ENCODE measurements at places on chromosomes 2 and 18. TPM values are rescaled to one million over a fixed set of nuclear protein-coding genes. Genes with fewer than 3 reads are reported as not detected.

The STON1 gene
- 15.8 TPM for total RNA-seq

The KIAA2012 gene
- not detected for total RNA-seq

The RFTN2 gene
- 2.6 TPM for total RNA-seq

The AFF3 gene
- 39.5 TPM for total RNA-seq

GRCh38 chr18:12422936-12423335, 15.2 kb downstream of the PRELID3A start:
- no peak overlapping the region for H3K4me3 ChIP-seq
- no peak for DNase-seq
- no peak overlapping the region for H3K27ac ChIP-seq
- H3K27me3 ChIP-seq: no peaks in the 10 kb centered on the region
- no peaks in the 10 kb centered on the region for H3K36me3 ChIP-seq

- no peaks in the 10 kb centered on the region for H3K4me1 ChIP-seq
- no peaks in the 10 kb centered on the region for H3K27me3 ChIP-seq
- DNase-seq: no peak
- no peak overlapping the region for H3K4me3 ChIP-seq
Observed at GRCh38 chr2:34419856-34420255, 820.8 kb upstream of the FAM98A start.

DNA sequence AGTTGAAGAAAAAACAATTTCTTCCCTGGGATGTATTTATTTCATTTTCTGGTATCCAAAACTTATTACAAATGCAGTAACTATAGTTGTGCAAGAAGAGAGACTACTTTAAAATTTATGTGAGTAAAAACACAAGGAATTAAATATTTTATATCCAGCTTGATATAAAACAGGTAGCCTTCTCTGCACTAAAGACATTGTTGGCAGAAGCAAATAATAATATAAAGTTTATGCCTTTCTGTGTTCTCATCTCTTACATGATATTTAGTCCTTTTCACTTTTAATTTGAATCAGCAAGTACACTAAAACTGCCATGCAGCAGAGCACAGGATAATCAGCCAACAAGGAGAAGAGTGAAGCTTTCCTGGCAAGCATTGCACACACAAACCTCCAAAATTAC, 352.7 kb downstream of the ARL6IP6 start:
- no peak overlapping the region for H3K27ac ChIP-seq
- no peak overlapping the region for H3K4me3 ChIP-seq
- no peaks in the 10 kb centered on the region for H3K36me3 ChIP-seq
- no peaks in the 10 kb centered on the region for H3K4me1 ChIP-seq
- no peaks in the 10 kb centered on the region for H3K27me3 ChIP-seq

- no peak overlapping the region for H3K27ac ChIP-seq
- no peaks in the 10 kb centered on the region for H3K36me3 ChIP-seq
- no peak overlapping the region for H3K4me3 ChIP-seq
- DNase-seq: no peak
- no peaks in the 10 kb centered on the region for H3K27me3 ChIP-seq
- no peaks in the 10 kb centered on the region for H3K4me1 ChIP-seq
Observed at GRCh38 chr2:211117026-211117425, 560.6 kb downstream of the CPS1 start.

GRCh38 chr18:79658366-79658765, 21.2 kb upstream of the CTDP1 start:
- H3K4me3 ChIP-seq: no peak overlapping the region
- DNase-seq: no peak
- H3K27me3 ChIP-seq: no peaks in the 10 kb centered on the region
- no peaks in the 10 kb centered on the region for H3K4me1 ChIP-seq
- H3K27ac ChIP-seq: no peak overlapping the region

GRCh38 chr2:181131584-181131983, 151.2 kb downstream of the UBE2E3 start:
- DNase-seq: no peak
- H3K27me3 ChIP-seq: no peaks in the 10 kb centered on the region
- H3K27ac ChIP-seq: no peak overlapping the region
- H3K4me3 ChIP-seq: no peak overlapping the region
- peaks cover 18% of the 10 kb centered on the region for H3K4me1 ChIP-seq
- no peaks in the 10 kb centered on the region for H3K36me3 ChIP-seq

GRCh38 chr18:69257861-69258458, 142.7 kb upstream of the DOK6 start:
- DNase-seq: no peak
- H3K27ac ChIP-seq: no peak overlapping the region
- no peaks in the 10 kb centered on the region for H3K36me3 ChIP-seq
- H3K27me3 ChIP-seq: no peaks in the 10 kb centered on the region

DNA sequence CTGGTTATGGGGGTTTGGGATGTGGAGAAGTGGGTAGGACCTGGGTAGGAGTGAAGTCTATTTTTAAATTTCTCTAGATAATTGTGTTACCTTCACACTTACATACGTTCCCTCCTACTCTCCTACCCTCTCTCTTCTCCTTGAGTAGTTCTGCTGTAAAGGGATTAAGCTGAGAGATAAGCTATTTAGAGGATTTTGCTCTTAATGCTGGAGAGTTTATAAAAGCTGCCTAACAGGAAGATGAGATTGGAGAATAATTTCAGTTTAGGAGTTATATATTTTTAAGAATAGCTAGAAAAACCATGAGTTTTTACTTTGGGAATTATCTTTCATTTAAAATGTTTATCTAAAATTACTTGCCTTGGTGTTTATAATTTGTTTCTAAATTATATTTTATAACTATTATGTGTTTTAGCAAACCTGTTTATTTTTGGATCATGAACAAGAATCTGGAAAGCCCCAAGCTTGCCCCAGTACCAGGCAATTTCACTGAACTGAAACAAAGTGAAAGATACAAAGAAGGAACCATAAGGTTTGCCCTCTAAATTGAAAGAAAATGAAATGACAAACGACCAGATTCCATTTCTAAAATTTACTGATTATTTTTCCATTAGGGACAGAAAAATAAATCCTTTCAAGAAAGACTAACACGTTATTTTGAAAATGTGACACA, 101.5 kb downstream of the ZNF532 start:
- no peak for DNase-seq
- H3K4me3 ChIP-seq: no peak overlapping the region
- peak overlapping the region; percentile 77 for H3K27ac ChIP-seq
- peaks cover 6% of the 10 kb centered on the region for H3K36me3 ChIP-seq
- peaks cover 14% of the 10 kb centered on the region for H3K4me1 ChIP-seq

GRCh38 chr2:25885933-25886332, 7.6 kb upstream of the ASXL2 start:
- H3K27ac ChIP-seq: no peak overlapping the region
- H3K4me1 ChIP-seq: no peaks in the 10 kb centered on the region
- H3K4me3 ChIP-seq: no peak overlapping the region
- no peaks in the 10 kb centered on the region for H3K36me3 ChIP-seq
- no peak for DNase-seq
- no peaks in the 10 kb centered on the region for H3K27me3 ChIP-seq

- no peaks in the 10 kb centered on the region for H3K4me1 ChIP-seq
- H3K27me3 ChIP-seq: no peaks in the 10 kb centered on the region
- H3K36me3 ChIP-seq: peaks cover 54% of the 10 kb centered on the region
- no peak overlapping the region for H3K4me3 ChIP-seq
- H3K27ac ChIP-seq: no peak overlapping the region
Observed at GRCh38 chr2:16584824-16585540, 80.7 kb downstream of the CYRIA start.

- no peaks in the 10 kb centered on the region for H3K4me1 ChIP-seq
- H3K27me3 ChIP-seq: no peaks in the 10 kb centered on the region
- H3K27ac ChIP-seq: no peak overlapping the region
- no peaks in the 10 kb centered on the region for H3K36me3 ChIP-seq
- no peak for DNase-seq
Observed at GRCh38 chr2:182133195-182133891, 147.7 kb downstream of the PPP1R1C start.

DNA sequence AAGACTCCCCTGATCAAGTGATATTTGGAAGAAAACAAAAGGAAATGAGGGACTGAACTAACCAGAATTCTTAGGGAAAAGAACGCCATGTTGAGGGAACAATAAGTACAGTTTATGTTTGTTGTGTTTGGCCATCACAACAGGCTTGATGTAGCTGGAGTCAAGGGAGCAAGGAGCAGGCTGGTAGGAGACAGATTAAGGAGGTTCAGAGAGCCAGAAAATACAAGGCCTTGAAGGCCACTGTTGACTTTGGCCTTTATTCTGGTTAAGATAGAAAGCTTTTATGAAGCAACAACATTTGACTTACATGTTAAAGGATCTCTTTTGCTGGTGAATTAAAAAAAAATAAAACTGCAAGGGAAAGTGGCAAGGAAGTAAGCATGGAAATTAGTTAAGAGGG, 754.1 kb upstream of the SLC8A1 start:
- H3K4me1 ChIP-seq: no peaks in the 10 kb centered on the region
- no peak overlapping the region for H3K4me3 ChIP-seq
- no peaks in the 10 kb centered on the region for H3K36me3 ChIP-seq
- no peaks in the 10 kb centered on the region for H3K27me3 ChIP-seq
- H3K27ac ChIP-seq: no peak overlapping the region
- no peak for DNase-seq

DNA sequence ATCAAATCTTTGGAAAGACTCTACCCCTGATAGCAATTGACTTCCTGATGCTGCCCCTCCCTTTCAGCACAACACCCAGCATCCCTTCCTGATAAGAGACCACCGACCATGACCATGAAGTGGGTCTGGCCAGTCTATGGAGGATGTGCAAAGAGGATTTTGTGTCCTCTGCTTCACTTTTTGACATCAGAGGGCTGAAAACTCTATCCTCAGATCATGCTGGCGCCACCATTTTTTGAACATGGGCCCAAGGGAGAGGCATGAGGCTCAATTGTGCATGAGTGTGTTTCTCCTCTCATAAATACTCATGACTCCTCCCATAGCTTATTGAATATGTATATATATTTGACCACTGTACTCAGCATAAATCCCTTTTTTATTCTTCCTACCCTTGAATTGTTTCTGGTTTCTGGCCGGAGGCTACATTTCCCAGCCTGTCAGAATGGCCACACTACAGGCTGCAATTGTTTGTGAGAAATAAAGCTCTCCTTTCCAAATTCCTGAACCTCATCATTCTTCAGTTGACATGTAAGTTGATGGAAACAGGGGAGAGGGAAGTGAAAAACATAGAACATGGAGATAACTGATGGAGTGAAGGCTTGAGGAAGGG, 314.1 kb downstream of the MYCN start:
- H3K27ac ChIP-seq: no peak overlapping the region
- H3K36me3 ChIP-seq: no peaks in the 10 kb centered on the region
- no peak overlapping the region for H3K4me3 ChIP-seq
- peaks cover 17% of the 10 kb centered on the region for H3K27me3 ChIP-seq
- no peaks in the 10 kb centered on the region for H3K4me1 ChIP-seq

DNA sequence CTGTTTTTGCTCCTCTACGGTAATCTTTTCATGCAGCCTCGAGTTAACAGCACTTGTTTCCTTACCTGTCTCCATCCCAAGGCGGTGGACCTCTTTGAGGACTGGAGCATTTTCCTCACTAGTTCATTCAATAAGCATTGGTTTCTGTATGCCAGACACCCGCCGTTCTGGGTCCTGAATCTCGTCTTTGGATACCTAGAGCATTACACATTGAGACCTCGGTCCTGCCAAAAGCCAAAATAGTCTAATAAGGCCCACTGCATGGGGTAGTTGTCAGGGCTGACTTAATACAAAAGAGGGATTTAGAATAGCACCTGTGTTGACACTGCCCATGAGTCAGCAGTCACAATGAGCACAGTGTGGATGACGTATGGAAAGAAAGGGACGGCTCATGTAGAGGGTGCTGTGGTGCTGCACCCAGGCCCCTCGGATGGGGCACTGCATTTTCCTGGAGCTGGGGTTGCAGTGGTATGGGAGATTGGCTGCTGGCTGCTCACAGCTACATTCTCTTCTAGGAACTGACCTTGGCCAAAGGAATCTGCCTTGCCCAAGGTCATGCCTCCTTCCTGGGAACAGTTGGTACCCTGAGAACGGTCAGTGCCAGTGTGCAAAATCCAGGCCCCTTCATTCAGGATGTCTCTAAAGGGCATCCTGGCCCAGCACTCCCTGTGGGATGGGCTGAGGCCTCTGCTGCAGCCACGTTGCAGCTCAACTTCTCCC, 126.9 kb upstream of the NCK2 start:
- H3K4me3 ChIP-seq: no peak overlapping the region
- no peaks in the 10 kb centered on the region for H3K27me3 ChIP-seq
- H3K27ac ChIP-seq: no peak overlapping the region
- no peaks in the 10 kb centered on the region for H3K36me3 ChIP-seq
- H3K4me1 ChIP-seq: no peaks in the 10 kb centered on the region
- DNase-seq: no peak

DNA sequence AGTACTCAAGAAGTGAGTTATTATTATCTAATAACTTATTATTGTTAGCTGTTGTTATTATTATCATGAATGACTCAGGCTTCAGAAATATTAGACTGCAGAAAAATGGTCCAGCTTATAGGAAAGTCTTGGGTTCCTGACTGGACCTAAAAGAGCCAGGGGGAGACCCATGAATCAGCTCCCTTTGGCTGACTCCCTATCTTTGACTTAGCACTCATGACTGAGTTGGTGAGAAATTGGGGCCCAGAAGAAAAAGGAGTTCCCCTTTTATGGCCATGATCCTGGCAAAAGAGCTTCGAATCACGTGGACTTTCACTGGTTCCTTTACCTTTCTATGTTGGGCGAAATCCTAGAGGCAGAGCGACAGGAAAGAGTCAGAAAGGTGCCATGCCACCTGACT, 145.8 kb downstream of the MYO3B start:
- H3K4me3 ChIP-seq: no peak overlapping the region
- no peak for DNase-seq
- no peaks in the 10 kb centered on the region for H3K36me3 ChIP-seq
- H3K27me3 ChIP-seq: no peaks in the 10 kb centered on the region
- no peak overlapping the region for H3K27ac ChIP-seq

DNA sequence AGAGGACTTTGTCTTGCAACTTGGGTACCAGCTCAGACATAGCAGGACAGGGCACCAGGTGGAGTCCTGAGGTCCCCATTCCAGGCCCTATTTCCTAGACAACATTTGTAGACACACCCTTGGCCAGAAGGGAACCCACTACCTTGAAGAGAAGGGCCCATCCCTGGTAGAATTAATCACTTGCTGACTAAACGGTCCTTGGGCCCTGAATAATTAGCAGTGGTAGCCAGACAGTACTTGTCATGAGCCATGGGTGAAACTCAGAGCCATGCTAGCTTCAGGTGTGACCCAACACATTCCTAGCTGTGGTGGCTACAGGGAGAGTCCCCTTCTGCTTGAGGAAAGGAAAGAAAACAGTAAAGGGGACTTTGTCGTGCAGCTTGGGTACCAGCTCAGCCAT, 28.5 kb upstream of the ACTR2 start:
- no peak overlapping the region for H3K4me3 ChIP-seq
- H3K27me3 ChIP-seq: no peaks in the 10 kb centered on the region
- DNase-seq: no peak
- H3K27ac ChIP-seq: no peak overlapping the region
- no peaks in the 10 kb centered on the region for H3K36me3 ChIP-seq

- H3K27ac ChIP-seq: peak overlapping the region; percentile 73
- H3K4me3 ChIP-seq: no peak overlapping the region
- H3K36me3 ChIP-seq: no peaks in the 10 kb centered on the region
- H3K27me3 ChIP-seq: no peaks in the 10 kb centered on the region
- H3K4me1 ChIP-seq: peaks cover 100% of the 10 kb centered on the region
Observed at GRCh38 chr2:233092432-233093165, 32.5 kb downstream of the INPP5D start.

- H3K27ac ChIP-seq: no peak overlapping the region
- DNase-seq: no peak
- H3K27me3 ChIP-seq: no peaks in the 10 kb centered on the region
- no peak overlapping the region for H3K4me3 ChIP-seq
- no peaks in the 10 kb centered on the region for H3K4me1 ChIP-seq
Observed at GRCh38 chr2:160570376-160570775, 76.8 kb upstream of the RBMS1 start.
